Midbrain (tissue), 1 donor: ENCODE measurements at places on chromosomes 1 and 21.

- no peak for DNase-seq
These were observed 13.7 kb upstream of the VPS45 start for GRCh38 chr1:150053926-150054325.

DNA sequence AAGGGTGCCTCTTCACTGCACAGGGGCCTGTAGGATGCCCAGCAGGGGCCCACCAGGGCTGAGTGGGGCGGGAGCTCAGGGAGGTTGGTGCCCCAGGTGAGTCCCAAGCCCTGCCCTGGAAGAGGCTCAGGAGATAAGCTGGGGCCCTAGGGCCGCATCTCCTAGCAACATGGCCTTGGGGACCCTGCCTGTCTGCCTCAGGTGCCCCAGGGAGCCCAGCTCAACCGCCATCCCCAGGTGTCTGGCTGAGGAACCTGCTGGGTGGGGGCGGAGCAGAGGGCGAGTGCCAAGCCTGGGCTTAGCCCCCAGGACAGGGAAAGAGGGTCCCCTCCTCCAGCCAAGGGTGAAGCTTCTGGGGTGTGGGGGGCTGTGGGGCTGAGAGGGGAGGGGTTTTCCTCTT is 54.8 kb downstream of the FOXO6 start:
- no peak for DNase-seq

- no peak for DNase-seq
These were observed 10.0 kb downstream of the CYP4A22 start for GRCh38 chr1:47147047-47147785.

DNA sequence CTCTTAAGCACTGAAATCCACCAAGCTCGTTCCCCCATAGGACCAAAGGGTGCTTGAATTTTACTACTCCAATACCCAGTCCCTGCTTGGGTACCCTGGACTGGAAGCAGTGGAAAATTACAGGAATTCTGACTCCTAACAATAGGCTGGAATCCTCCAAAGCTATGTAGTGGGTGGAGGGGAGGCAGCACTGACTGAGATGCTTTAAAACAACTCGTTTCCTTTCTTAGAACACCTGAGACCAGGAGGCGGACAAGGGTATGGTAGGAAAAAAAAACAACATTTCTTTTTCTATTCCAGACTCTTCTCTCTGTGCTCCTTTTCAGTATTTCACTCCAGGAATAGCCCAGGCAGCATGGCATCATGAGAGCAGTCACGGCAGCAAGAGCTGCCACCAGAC is 2.3 kb downstream of the PEF1 start:
- DNase-seq: no peak

- DNase-seq: no peak
These were observed 13.7 kb downstream of the SKI start for GRCh38 chr1:2241820-2242219.

GRCh38 chr1:92298213-92298572 is 594 bp downstream of the GLMN start:
- DNase-seq: no peak

DNA sequence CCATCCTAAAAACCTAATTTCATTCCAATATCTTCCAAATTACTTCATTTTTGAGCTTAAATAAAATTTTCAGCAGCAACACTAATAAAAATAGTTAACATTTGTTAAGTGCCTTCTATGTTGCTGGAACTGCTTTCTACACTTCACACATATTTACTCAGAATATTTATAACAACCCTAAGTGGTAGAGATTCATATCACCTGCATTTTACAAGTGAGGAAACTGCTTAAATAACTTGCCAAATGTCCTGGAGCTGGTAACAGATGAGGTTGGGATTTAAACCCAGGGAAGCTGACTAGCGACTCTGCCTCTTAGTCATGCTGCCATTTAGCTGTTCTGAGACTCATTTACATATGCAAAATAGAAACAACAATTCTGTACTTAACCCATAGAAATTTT is 86.1 kb upstream of the PBX1 start:
- DNase-seq: no peak

- DNase-seq: no peak
These were observed 24.2 kb upstream of the C1orf174 start for GRCh38 chr1:3924186-3924824.

DNA sequence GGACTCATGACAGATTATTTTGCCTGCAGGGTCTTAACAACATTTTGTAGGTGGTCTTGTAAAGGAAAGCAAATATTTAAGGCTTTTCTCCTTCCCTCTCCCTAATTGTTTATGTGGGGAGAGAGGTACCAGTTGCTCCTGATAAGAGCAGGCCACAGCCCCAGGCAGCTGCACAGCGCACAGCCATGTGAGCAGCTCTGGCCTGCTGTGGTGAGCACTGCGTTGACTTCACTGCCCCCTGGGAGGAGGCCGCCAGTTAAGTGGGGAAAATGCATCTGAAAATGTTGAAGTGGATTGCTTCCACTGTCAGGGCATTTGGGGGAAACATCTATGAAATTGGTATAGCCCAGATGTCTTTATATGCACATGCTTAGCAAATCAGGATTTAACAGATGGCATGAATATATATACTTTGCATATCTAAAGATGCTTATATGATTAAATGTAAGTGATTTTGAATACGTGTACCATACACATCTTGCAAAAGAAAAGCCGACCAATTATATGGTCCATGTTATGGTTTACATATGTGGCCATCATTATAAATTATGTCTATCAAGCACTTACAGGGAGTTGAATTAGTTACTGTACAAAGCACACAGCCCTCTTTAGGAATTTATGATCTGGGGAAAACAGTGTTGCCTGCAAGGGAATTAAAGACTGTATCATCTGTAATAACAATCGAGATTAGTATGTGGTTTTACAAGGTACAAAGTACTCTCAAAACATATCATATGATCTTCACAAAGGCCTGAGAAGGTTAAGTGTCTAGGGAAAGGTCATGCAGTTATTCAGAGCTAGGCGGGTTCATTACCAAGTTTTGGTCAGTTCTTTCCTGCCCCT is 132.1 kb downstream of the RHOU start:
- DNase-seq: peak; percentile 50

- no peak for DNase-seq
These were observed 59.9 kb downstream of the DISP3 start for GRCh38 chr1:11538886-11539285.

DNA sequence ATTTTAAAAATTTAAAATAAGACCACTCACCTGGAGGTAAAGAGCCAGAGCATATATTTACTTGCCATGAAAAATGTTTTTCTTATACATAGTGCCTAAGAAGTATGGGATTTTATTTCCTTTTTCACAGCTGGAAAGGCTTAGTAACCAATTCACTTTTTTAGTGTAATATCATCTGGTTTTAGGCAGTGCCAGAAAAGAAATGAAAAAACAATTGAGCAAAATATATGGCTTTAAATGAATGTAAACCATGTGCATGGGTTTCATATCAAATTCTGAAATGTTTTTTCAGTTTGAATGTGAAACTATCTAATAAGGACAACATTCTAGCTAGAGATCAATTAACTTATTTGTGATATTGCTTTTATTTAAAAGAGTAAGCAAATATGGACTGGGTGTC is 672.4 kb upstream of the ADAMTS5 start:
- no peak for DNase-seq

DNA sequence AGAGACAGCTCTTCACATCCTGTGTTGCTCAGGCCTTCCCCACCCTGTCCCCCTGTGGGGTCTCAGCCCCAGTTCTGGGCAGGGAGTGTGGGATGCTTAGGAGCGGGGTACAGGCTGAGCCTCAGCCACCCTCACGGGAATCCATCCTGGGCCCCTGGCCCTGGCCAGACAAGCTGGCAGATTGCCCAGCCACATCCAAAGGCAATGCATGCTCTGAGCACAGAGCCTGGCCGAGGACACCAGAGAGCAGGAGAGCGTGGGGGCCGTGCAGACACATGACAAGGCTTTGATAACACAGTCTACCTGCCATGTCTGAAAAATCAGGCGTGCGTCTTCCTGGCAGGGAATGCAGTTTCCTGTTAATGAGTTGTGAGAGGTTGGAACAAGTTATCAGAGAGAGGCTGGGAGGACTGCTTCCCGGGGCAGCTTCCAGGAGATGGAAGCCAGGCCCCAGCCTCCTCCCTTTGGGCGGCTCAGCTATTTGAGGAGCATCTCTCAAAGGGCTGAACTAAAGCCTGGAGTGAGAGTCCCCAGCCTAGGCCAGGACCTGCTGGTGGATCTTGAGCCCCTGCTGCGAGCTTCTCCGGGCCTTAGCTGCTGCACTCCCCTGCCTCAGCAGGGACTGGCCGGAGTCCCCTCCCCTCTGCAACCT is 72.2 kb upstream of the SELENON start:
- peak; percentile 55 for DNase-seq

DNA sequence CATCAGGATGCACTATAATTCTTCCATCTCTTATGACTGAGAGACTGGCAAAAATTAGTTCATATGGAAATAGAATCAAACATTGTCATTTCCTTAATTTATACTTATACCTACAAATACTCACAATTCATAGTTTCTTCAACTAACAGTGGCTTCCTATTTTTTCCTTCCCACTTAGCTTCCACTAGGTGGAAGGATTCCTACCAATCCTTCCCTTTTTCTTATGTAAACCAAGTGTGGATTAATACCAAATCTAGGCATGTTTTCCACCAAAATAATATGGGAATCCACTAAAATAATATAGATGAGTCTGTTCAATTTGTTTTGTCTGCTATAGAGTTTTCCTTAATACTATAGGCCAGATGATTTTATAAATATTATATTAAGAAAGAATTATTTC is 1537.1 kb downstream of the PLA2G4A start:
- DNase-seq: no peak

GRCh38 chr1:230414694-230415093 is 11.4 kb downstream of the PGBD5 start:
- DNase-seq: no peak

DNA sequence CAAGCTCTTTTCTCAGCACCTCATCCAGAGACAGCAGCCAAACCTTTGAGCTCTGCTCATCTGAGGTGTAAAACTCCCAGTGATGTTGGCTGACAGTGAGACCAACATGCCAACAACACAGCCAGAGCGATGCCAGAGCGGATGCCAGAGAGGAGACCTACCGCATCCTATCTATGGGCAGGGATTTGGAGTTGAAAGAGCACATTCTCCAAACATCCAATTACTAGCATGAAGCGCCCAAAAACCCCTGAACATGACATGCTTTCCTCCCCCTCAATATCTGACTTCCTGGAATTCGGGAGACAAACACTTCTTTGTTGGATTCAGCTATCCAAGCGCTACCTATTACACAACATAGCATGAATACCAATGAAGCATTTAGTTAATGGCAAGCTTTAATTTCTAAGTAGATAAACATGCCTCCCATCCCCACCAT is 23.1 kb upstream of the PAXBP1 start:
- DNase-seq: no peak

GRCh38 chr1:103084181-103084580 is 24.1 kb downstream of the COL11A1 start:
- no peak for DNase-seq

DNA sequence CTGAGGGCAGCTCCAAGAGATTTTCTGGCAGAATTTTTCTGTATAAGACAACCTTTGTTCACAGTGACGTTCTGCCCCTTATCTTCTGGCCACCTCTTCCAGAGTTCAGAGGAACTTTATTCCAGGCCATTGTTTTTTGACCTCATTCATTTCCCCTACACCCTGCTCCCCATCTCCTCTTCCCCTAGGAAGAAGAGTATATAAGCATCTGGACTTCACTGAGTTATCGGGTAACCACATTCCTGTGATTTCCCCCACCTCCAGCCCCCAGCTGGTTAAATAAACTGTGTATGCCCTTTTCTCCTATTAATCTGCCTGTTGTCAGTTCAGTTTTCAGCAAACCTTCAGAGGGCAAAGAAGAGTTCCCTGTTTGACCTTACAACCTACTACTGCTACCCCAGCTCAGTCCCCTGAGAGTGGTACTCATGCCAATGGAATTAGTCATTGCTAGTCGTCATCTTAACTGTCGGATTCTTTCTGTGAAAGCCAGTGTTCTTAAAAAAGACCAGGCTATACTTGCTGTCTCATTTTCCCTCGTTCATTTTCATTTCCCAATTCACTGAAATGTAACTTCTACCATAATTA is 14.3 kb upstream of the ALG14 start:
- no peak for DNase-seq

DNA sequence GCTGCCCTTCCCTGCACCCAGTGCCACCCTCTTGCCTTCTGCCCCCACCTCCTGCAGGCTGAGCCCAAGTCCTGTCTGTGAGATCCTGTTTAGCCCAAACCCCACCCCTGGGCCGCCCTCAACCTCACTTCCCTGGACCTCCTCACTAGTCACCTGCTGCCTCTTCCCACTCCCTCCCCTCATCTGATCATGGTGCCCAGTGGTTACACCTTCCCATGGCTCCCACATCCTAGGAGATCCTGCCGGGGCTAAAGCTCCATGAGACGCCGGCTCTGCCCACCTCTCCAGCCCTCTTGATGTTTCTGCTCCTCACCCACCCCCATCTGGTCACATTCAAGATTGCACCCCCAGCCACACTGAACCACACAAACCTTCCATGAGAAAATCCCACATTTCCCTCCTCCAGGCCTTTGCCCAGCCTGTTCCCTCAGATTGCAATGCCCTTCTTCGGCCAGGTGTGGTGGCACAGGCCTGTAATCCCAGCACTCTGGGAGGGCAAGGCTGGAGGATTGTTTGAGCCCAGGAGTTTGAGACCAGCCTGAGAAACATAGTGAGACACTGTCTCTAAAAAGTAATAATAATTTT is 17.0 kb downstream of the TTC39A start:
- no peak for DNase-seq

DNA sequence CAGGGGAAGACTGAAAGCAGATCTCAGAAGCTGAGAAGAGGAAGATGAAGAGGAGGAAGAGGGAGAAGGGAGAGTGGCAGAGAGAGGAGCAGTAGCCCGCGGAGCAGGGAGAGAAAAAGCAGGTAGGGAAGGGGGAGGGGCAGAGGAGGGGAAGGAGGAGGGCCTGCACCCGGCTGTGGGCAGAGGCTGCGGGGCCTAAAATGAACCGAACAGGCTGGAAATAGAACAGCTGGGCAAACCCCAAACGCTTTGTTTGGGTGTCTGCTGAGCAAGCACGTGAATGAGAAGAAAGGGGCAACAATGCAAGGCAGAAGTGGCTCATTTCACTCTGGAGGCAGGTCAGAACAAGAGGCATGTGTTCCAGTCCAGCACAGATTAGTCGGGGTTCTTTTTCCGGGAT is 33.5 kb downstream of the KCNC4 start:
- no peak for DNase-seq

GRCh38 chr1:235876402-235876841 is 9.7 kb upstream of the LYST start:
- no peak for DNase-seq

- no peak for DNase-seq
These were observed 550.3 kb downstream of the NUF2 start for GRCh38 chr1:163872067-163872466.

- no peak for DNase-seq
These were observed 15.3 kb downstream of the GABPA start for GRCh38 chr21:25750085-25750484.
